Stimulated activated CD8-positive, alpha-beta memory T cell treated with anti-CD3 and anti-CD28 coated beads, Interleukin-12 subunit alpha, Interleukin-12 subunit beta, amount 100 ng/mL, for 1 hour (primary cell): ENCODE measurements at places on chromosomes 16 and 17.

DNA sequence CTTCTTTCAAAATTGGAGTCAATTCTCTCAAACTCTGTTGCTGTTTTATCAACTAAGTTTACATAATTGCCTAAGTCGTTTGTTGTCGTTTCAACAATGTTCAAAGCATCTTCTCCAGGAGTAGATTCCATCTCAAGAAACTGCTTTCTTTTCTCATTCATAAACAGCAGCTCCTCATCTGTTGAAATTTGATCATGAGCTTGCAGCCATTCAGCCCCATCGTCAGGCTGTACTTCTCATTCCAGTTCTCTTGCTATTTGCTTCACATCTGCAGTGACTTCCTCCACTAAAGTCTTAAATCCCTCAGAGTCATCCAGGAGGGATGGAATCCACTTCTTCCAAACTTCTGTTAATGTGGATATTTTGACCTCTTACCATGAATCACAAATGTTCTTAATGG lies 230.6 kb downstream of the IRF8 start:
- no peak for DNase-seq

DNA sequence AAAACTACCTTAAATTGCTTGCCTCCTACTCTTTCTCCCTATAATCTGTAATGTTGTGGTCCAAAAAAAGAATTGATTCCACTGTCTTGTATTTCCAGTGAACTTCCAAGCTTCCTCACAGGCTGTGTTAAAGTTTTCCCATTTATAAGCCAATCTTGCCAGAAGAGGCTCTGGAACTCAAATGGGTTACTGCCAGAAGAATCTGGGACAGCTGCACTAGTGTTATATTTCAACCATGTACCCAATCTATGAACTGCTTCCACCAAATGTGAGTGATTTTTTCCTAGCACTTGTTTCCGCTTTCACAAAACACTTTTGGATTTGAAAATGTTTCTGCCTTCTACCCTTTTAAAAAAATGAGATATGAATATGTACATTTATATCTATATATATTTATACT lies 1.8 kb downstream of the CCDC43 start:
- DNase-seq: no peak

DNA sequence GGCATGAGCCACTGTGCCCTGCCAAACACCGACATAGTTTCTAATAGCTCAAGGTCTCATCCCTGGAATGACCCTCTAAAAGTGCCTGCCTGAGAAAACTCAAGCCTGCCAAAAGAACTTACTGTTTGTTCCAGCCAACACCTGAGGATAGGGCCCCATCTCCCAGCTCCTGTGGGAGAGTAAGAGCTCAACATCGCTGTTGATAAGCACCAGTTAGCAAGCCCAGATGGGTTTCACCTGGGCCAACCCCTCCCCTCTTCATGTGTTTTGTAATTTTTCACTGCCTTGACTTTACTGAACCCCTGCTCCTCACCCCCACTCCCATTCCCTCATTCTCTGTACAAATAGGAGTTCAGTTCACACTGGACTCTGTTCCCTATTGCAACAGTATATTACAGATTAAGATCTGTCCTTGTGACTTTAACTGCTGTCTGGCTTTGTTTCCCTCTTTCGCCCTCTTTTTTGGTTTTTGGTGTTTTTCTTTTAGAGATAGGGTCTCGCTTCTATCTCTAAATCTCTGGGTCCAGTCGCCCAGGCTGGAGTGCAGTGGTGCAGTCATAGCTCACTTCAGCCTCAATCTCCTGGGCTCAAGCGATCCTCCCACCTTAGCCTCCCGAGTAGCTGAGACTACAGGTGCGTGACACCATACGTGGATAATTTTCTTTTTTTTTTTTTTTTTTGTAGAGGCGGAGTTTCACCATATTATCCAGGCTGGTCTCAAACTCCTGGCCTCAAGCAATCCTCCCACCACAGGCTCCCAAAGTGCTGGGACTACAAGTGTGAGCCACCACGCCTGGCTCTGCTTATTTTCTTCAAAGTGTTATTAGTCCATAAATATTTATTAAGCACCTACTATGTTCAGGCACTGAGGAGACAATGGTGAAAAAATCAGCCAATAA lies 12.3 kb downstream of the NUPR1 start:
- DNase-seq: no peak

DNA sequence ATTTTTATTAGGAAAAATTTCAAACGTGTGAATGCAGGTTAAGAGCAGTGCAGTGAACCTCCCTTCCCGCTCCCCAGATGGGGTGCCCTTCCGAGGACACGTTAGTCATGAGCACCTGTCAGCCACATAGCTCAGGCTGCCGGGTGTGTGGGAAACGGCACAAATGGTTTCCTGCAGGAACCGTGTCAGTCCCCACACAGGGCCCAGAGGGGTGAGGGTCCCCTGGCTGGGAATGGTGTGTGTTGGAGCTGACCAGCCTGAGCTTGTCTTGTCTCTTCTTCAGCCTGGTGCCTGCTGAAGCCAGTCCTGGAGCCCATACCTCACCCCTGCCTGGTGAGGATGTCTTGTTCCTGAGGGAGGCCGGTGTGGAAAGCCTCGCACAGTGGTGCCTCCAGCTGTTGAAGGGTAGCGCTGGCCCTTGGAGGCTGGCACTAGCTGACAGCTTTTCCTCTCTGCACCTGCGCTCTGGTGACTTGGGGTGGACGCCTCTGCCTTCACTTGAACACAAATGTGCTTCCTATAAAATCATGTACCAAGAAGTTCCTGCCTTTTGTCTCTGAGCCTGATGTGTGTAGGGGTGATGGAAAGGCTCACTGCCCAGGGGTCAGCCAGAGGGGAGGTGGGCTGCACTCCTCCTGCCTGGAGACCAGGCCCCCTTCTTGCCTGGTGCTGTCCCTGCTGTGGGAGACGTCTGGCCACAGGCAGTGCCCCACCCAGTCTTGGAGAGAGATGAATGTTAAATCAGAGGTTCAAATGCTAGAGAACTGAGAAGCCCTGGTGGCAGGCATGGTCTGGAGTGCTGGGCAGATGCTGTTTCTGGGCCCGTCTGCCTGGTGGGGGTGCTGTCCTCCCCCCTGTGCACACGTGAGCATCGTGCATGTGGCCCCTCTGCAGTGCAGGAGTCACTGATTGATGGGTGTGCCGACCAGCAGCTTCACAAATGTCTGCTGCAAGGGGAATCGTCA lies 102.6 kb upstream of the ZNF750 start:
- no peak for DNase-seq

- DNase-seq: peak; percentile 16
These were observed 955 bp downstream of the ACLY start for GRCh38 chr17:41917679-41918313.

- DNase-seq: no peak
These were observed 23.6 kb upstream of the ENPP7 start for GRCh38 chr17:79706931-79707850.

DNA sequence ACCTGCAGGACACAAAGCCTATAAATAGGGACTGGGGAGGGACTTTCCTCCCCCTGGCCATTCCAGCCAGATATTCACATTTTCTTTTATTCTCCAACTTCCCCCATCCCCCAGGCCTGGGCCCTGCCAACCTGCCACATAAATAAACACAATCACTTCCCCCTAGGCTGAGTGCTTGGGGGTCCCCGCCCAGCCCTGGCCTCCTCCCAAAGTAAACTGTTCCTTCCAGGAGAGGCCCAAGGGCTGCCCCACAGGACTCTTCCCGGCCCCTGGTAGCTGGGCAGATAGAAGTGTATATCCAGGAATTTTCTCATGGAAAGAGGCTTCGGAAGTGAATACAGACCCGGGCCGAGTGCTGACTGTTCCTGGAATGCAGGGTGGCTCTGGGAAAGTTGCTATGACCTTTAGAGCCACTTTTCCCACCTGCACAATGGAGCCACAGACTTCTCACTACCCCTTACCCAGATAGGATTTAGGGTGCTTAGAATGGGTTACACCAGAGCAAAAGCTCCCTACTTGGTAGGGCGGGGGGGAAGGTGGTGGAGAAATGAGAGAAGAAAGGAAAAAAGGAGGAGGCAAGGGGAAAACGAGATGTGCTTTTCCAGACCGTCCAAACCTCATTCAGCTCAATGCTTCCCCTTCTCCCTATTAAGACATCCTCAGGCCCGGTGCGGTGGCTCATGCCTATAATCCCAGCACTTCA lies 8.5 kb downstream of the CSF3 start:
- DNase-seq: no peak

DNA sequence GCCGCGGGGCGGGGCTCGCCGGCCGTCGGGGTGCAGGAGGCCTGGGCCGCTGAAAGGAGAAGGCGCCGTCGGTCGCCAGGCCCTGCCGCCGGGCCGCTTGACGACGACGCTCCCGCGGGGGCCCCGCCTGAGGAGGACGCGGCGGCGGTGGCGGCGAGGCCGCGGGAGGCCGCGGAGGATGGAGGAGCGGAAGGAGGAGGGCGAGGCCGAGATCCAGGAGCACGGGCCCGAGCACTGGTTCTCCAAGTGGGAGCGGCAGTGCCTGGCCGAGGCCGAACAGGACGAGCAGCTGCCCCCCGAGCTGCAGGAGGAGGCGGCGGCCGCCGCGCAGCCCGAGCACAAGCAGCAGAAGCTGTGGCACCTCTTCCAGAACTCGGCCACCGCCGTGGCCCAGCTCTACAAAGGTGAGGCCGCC lies 430 bp downstream of the HAPSTR1 start:
- DNase-seq: no peak

DNA sequence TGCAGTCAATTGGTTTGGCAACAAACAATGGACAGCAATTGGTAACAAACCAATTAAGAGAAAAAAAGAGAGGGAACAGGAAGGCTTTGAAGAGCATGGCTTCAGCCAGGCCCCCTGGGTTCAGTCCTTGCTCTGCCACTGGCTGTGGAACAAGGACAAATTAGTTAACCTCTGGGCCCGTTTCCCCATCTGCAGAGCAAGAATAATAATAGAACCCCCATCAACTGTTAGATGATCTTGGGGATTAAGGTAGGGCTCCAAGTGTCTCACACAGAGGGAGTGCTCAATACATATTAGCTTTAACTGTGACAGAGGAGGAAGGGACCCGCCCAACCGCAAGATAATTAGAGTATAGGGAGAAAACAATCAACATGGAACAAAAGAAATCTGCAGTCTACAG lies 55.2 kb downstream of the PECAM1 start:
- DNase-seq: no peak

DNA sequence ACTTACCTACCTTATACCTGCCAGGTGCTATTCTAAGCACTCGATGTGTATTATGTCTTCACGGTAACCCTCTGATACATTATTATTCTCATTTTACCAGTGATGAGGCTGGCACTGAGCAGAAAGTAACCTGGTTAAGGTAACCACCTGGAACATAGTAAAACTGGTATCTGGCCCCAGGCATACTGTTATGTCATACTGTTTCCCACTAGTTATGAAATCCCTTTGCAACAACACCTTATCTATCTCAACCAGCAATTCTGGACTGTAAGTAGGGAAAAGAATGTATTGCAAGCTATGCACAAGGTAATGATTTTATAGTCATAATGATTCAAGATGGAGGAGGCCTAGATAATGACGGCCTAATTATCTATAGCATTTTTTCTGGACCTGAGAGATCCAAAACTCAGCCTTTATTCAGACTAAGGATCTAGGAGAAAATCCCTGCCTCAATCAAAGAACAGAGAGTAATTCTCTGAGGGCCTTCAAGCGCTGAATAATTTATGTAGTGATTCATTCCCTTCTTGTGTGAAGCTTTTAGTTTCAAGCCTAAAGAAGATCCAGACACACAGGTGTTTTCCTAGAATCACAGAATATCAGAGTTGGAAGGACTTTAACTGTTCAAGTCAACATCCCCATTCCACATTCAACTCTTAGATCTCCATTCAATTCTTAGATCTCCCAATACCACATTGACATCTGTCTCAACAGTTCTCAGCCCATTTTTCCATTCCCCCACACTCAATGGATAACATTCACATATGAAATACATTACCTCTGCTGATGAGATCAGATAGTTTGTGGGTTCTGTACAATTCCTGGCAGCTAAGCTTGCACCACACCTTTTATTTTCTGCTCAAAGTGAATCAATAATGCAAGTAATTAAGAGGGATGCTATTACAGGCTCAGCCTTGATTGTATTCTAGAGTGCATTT lies 14.9 kb upstream of the MMD start:
- no peak for DNase-seq

- DNase-seq: no peak
These were observed 81.1 kb downstream of the MRC2 start for GRCh38 chr17:62708587-62708986.

GRCh38 chr17:4999430-5000093 lies 1.8 kb downstream of the KIF1C start:
- no peak for DNase-seq

- no peak for DNase-seq
These were observed 10.3 kb downstream of the CASKIN2 start for GRCh38 chr17:75505152-75505409.

DNA sequence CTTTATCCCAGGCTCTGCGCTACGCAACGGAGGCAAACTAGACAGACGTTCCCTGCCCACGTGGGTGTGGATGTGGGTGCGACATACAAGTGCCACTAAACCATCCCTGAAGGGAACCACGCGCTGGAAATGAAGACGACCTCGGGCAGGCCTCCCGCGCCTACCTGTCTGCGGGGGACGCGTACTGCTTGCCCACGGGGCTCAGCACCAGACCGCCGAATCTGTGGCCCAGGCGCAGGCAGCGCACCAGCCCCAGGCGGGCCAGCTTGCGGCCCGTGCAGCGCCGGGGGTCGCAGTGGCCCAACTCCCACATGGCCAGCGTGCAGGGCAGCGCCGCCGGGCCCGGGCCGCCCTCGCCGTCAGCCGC lies 480 bp downstream of the TSR3 start:
- no peak for DNase-seq
